Panc1 (cell line): ENCODE measurements at places on chromosomes 11 and 22.

DNA sequence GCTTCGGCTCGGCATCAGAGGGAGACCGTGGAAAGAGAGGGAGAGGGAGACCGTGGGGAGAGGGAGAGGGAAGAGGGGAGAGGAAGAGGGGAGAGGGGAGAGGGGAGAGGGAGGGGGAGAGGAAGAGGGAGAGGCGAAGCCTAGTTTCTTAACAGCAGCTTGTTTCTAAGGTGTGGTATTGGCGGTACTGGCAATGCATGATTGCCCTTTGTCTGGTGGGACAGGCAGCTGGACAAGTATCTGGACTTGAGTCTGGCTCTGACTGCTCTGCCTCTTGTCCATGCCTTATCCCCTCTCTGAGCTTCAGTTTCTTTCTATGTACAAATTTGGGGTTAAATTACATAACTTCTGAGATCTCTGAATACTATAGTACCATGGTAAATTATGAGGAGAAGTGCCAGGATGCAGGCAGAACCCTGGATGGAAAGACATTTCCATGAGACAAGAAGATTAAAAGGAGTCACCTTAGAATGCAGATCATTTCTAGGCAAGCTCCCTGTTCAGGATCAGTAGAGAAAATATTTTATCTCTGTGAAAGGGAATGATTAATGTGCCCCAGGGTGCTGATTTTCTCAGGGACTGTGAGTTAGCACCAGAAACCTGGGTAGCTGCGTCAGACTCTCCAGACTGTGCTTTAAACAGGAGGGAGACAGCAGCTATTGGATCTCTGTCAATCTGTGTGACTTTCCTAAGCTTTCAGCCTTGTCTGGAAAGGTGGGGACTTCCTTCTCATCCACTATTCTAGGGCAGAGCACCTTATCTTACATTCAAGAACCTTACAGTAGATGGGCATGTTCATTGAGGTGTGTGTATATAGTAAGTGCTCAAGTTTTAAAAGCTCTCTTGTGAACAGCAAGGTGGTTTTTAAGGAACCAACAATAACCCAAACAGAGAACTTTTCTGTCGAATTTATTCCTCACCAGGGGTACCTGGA lies 31.9 kb upstream of the CCDC90B start:
- H3K36me3 ChIP-seq = no peaks in the 10 kb centered on the region
- DNase-seq = no peak
- H3K27me3 ChIP-seq = peaks cover 4% of the 10 kb centered on the region; the same call in 1 of the 2 replicates

DNA sequence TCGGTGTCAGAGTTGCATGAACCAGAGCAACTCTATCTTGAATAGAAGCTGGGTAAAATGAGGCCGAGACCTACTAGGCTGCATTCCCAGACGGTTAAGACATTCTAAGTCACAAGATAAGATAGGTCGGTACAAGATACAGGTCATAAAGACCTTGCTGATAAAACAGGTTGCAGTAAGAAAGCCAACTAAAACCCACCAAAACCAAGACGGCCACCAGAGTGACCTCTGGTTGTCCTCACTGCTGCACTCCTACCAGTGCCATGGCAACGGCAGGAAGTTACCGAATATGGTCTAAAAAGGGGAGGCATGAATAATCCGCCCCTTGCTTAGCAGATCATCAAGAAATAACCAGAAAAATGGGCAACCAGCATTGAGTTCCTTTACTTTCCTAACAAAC lies 2.4 kb upstream of the KAT5 start:
- DNase-seq = no peak
- H3K36me3 ChIP-seq = peaks cover 9% of the 10 kb centered on the region; the same call in 1 of the 2 replicates
- H3K27ac ChIP-seq = no peak overlapping the region
- H3K4me3 ChIP-seq = no peak overlapping the region

DNA sequence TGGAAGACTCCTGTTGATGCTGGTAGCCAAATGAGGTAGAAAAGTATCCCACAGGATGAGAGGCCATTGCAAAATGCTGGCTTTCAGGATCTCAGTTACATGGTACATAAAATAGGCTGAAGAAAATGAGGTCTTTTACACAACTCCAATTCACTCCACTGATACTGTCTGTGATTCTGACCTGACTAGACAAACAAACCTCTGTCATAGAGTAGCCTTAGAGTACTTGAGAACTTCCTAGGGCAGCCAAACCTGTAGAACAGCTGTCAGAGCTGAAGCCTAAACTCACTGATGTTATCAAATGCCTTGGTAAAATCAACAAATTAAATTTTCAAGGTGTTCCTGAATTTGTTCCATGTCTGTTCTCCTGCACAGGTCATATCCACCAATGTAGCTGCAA lies 26.2 kb upstream of the POGLUT3 start:
- no peak overlapping the region for H3K4me3 ChIP-seq
- no peak overlapping the region for H3K27ac ChIP-seq
- no peak for DNase-seq
- H3K4me1 ChIP-seq = no peaks in the 10 kb centered on the region

DNA sequence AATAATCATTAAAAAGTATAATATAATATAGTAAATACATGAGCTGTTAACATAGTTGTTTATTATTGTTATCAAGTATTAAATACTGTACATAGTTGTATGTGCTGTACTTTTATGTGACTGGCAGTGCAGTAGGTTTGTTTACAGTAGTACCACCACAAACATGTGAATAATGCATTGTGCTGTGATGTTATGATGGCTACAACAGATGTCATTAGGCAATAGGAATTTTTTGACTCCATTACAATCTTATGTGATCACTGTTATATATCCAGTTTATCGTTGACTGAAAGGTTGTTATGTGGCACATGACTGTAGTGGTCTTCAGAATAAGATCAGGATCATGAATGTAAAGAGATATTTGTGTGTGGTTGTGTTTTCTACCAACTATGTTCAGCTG lies 577.8 kb downstream of the JRKL start:
- H3K4me1 ChIP-seq = no peaks in the 10 kb centered on the region
- no peak overlapping the region for H3K27ac ChIP-seq
- H3K4me3 ChIP-seq = no peak overlapping the region
- DNase-seq = no peak
- no peaks in the 10 kb centered on the region for H3K27me3 ChIP-seq

GRCh38 chr22:43849731-43850130 lies 12.6 kb downstream of the SULT4A1 start:
- no peak for DNase-seq
- no peaks in the 10 kb centered on the region for H3K27me3 ChIP-seq
- no peak overlapping the region for H3K4me3 ChIP-seq
- no peaks in the 10 kb centered on the region for H3K4me1 ChIP-seq

- H3K4me1 ChIP-seq = peaks cover 37% of the 10 kb centered on the region
- no peak overlapping the region for H3K4me3 ChIP-seq
Observed at GRCh38 chr11:100739666-100740065, 52.6 kb downstream of the ARHGAP42 start.

- no peaks in the 10 kb centered on the region for H3K36me3 ChIP-seq
- H3K27ac ChIP-seq = no peak overlapping the region
- H3K4me1 ChIP-seq = no peaks in the 10 kb centered on the region
- H3K27me3 ChIP-seq = no peaks in the 10 kb centered on the region
- H3K4me3 ChIP-seq = no peak overlapping the region
Observed at GRCh38 chr11:92931746-92932422, 37.6 kb upstream of the MTNR1B start.

DNA sequence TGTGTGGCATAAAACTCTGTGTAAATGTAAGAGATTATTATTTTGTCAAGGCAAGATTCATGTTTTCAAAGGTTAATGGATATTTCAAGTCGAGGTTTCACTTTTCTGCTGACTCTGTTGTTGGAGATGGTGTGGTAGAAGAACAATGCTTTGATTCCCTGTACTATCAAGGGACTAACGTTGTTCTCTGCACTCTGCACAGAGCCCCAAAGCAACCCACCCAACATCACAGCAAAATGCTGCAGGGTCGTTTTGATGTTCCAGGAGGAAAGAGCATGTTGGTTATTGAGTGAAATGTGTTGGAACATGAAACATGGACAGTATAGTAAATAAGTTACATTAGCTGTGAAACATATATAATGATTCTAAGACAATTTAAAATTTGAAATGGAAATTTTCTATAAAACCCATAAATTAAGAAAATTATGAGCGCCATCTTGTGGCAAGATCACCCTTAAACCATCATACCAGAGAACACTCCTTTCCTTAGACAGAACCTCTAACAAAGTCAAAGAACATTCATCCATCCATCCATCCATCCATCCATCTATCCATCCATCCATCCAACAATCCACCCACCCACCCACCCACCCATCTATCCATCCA lies 164.4 kb upstream of the ZBED5 start:
- no peak for DNase-seq
- no peaks in the 10 kb centered on the region for H3K36me3 ChIP-seq
- peak overlapping the region; percentile 69; the same call in 1 of the 2 replicates for H3K27ac ChIP-seq

DNA sequence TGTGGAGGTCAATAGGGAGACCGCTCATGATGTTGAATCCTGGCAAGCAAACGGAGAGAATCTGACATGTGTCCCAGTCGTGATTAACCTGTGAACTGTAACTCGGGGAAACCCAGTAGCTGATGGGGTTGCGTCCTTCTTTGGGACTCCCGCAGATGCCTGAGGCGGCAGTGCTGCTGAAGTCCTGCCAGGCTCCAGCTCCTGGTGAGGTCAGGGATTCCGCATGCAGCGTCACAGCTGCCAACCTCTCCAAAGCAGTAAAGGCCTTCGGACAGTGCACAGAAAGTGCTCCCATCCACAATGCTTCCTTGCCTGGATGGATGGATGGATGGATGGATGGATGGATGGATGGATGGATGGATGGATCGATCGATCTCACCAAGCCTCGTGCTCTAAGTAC lies 13.5 kb downstream of the KCNQ1 start:
- no peak overlapping the region for H3K27ac ChIP-seq
- no peaks in the 10 kb centered on the region for H3K36me3 ChIP-seq
- H3K4me1 ChIP-seq = no peaks in the 10 kb centered on the region
- H3K4me3 ChIP-seq = no peak overlapping the region

GRCh38 chr11:58506935-58507334 lies 970 bp downstream of the OR5B21 start:
- no peak overlapping the region for H3K4me3 ChIP-seq
- H3K36me3 ChIP-seq = no peaks in the 10 kb centered on the region
- no peak overlapping the region for H3K27ac ChIP-seq
- H3K27me3 ChIP-seq = peaks cover 6% of the 10 kb centered on the region; the same call in 1 of the 2 replicates
- no peak for DNase-seq

GRCh38 chr22:18065256-18065655 lies 12.5 kb upstream of the PEX26 start:
- H3K27ac ChIP-seq = no peak overlapping the region
- H3K36me3 ChIP-seq = no peaks in the 10 kb centered on the region
- no peaks in the 10 kb centered on the region for H3K4me1 ChIP-seq
- no peak overlapping the region for H3K4me3 ChIP-seq
- H3K27me3 ChIP-seq = no peaks in the 10 kb centered on the region

DNA sequence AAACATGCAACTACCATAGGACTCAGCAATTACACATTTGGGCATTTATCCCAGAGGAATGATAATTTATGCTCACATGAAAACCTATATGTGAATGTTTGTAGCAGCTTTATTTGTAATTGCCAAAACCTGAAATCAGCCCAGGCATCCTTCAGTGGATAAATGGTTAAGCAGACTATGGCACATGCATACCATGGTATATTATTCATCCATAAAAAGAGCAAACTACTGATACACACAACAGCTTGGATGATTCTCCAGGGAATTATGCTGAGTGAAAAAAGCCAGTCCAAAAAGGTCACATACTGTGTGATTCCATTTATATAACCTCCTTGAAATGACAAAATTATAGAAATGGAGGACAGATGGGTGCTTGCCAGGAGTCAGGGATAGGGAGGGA lies 86.7 kb downstream of the ALX4 start:
- no peaks in the 10 kb centered on the region for H3K36me3 ChIP-seq
- no peak overlapping the region for H3K4me3 ChIP-seq
- no peaks in the 10 kb centered on the region for H3K4me1 ChIP-seq
- H3K27me3 ChIP-seq = no peaks in the 10 kb centered on the region

- no peaks in the 10 kb centered on the region for H3K27me3 ChIP-seq
- no peak overlapping the region for H3K4me3 ChIP-seq
- DNase-seq = no peak
Observed at GRCh38 chr22:31532060-31532459, 35.7 kb downstream of the SFI1 start.

DNA sequence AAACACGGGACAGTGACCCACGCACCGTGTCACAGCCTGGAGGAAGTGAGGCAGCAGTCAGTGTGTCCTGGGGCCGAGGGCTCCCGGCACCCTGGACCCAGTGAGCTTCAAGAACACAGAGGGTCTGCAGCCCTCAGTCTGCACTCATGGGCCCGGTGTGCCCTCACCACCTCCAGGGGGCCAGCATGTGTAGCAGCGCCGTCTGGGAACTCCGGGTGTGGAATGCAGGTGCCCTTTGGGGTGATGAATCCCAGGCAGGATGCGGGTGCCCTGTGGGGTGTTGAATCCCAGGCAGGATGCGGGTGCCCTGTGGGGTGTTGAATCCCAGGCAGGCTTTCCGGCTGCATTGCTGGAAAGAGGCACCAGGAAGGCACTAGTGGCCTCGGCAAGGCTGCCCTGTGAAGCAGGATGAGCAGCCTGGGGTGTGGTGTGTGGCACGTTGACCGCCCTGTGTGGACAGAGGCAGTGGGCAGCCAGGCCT lies 1399.9 kb downstream of the BRD1 start:
- H3K27me3 ChIP-seq = no peaks in the 10 kb centered on the region; the same call in 1 of the 2 replicates
- no peaks in the 10 kb centered on the region for H3K4me1 ChIP-seq
- H3K27ac ChIP-seq = no peak overlapping the region
- H3K36me3 ChIP-seq = no peaks in the 10 kb centered on the region
- DNase-seq = no peak

DNA sequence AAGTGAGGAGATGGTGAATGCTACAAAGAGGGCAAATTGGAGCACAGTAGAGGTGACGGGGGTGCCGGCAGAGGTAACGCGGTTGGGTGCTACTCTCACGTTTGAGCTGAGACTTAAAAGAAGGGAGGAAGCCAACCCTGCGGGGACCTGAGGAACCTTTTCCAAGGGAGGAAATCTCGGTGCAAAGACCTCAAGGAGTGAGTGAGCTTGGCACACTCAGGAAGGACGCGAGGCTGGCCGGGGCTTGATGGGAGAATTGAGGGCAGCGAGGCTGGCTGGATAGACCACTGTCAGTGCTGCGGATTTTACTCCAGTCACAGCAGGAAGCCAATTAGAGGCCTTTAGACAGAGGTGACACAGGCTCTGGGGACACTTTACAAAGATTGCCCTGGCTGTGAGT lies 25.0 kb downstream of the TSKU start:
- 0 out of 2 replicates have a peak, but pooled peaks cover 4% of the 10 kb centered on the region for H3K4me1 ChIP-seq
- H3K36me3 ChIP-seq = no peaks in the 10 kb centered on the region
- DNase-seq = no peak
- no peak overlapping the region for H3K27ac ChIP-seq
- H3K4me3 ChIP-seq = no peak overlapping the region

- no peak for DNase-seq
- no peak overlapping the region for H3K4me3 ChIP-seq
- no peaks in the 10 kb centered on the region for H3K27me3 ChIP-seq
- H3K27ac ChIP-seq = no peak overlapping the region
- H3K36me3 ChIP-seq = no peaks in the 10 kb centered on the region
Observed at GRCh38 chr11:127616158-127616557, 615.6 kb upstream of the KIRREL3 start.
